ENCODE measurements at places on chromosomes 2 and 18.

GRCh38 chr18:37282386-37283037 is 283.1 kb downstream of the CELF4 start:
- DNase-seq, result no peak

- DNase-seq, result no peak
Measured at GRCh38 chr18:8261651-8262091, 347.6 kb upstream of the RAB12 start.

- DNase-seq, result no peak
Measured at GRCh38 chr2:42879121-42879705, 86.8 kb upstream of the HAAO start.

GRCh38 chr2:85578243-85579180 is 1.1 kb downstream of the VAMP8 start:
- DNase-seq, result no peak

- no peak for DNase-seq
Measured at GRCh38 chr2:45625824-45626223, 14.8 kb upstream of the SRBD1 start.

GRCh38 chr2:160241251-160242137 is 41.4 kb upstream of the ITGB6 start:
- DNase-seq, result no peak

- no peak for DNase-seq
Measured at GRCh38 chr2:183564726-183565125, 440.5 kb downstream of the NUP35 start.

DNA sequence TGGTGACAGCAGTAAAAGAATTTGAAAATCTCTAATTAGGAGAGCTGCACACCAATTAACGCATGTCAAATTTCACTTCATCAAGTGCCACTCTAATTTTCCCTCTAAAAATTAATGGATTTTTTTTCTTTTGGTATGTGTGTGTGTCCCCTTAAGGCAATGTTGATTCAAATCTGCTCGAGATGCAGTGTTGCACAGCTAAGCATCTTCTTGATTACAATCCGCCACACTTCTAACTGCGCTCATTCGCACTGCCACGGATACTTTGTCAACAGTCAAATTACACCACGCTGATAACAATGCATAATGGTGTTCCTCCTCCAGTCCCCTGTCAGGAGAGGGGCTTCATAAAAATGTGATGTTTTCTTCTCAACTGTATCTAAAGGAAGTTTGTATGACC is 261.4 kb downstream of the MEIS1 start:
- DNase-seq, result no peak

DNA sequence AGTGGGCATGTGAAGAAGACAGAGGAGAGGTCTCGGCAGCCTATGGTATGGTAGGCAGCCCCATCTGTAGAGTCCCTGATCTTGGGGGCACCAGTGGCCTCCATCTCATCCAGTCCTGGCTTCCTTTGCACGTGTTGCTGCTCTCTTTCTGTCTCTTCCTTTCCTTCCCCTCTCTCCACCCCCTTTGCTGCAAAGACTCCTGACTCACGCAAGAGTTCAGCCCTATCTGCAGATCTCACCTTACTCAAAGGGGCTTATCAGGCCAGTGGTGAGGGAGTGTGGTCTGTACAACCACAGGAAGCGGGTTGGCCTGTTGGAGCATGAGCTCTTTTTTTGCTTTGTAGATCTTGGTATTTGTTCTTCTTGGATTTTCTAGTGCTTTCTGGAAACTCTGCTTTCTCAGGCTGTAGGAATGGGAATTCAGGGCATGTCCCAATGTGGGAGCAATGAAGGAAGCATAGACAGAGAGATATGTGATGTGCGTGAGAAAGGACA is 14.6 kb upstream of the NT5DC4 start:
- DNase-seq, result no peak

- DNase-seq, result no peak
Measured at GRCh38 chr2:65918760-65919187, 486.4 kb upstream of the SPRED2 start.

- DNase-seq, result no peak
Measured at GRCh38 chr2:25066455-25066854, 24.6 kb downstream of the EFR3B start.

DNA sequence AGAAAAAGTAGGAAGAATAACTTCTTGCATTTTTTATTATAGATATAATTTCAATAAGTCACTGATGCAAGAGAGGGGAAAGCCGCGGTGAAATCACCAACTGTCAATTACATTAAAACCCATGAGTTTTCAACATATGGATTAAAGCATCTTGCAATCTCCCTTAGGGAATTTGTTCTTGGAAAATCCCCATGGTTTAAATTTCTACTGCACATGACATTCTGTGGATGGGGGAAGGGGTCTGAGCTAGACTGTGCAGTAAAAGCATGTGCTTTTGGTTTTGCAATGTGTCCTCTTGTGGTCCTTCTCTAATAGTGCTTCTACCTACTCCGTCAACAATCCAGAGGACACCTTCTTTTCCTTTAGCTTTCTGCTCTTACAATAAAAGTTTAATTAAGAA is 894.0 kb downstream of the DCDC2C start:
- DNase-seq, result no peak

DNA sequence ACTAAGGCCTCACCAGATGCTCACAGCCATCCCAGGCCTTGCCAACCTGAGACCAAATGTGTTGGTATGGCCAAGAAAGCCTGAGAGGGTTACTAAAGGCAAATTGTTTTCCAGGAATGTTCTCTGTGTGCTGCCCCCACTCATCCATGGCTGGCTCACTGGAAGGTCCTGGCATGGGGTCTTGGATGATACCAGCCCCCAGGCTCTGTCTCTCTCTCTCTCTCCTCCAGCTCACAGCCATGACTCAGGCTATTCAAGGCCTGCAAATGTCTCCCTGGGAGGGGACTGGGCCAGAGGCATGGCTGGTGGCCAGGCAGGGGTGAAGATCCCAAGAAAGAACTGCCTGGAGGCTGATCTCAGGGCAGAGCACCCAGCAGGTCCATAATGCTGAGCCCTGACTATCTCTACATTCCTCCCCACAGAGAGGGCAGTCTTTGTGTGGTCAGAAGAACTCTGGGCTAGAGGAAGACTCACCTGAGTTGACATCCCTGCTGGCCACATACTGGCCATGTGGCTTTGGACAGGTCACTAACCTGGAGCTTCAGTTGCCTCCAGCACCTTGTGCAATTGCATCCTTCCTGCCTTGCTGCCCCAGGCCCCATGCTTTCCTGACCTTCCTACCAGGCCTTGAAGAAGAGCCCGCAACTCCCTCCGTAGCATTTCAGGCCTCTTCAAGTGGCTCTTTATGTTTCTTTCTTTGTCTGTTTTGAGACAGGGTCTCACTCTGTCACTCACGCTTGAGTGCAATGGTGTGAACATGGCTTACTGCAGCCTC is 150.4 kb downstream of the ZFP36L2 start:
- no peak for DNase-seq

DNA sequence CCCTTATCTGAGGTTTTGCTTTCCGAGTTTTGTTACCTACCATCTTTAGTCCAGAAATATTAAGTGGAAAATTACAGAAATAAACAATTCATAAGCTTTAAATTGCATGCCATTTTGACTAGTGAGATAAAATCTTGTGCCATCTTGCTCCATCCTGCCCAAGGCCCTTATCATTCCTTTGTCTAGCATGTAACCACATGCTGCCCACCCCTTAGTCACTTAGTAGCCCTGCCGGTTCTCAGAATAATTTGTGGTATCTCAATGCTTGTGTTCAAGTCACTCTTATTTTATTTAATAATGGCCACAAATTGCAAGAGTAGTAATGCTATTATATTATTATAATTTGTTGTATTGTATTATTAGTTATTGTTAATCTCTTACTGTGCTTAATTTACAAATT is 36.8 kb upstream of the VPS54 start:
- DNase-seq, result no peak

DNA sequence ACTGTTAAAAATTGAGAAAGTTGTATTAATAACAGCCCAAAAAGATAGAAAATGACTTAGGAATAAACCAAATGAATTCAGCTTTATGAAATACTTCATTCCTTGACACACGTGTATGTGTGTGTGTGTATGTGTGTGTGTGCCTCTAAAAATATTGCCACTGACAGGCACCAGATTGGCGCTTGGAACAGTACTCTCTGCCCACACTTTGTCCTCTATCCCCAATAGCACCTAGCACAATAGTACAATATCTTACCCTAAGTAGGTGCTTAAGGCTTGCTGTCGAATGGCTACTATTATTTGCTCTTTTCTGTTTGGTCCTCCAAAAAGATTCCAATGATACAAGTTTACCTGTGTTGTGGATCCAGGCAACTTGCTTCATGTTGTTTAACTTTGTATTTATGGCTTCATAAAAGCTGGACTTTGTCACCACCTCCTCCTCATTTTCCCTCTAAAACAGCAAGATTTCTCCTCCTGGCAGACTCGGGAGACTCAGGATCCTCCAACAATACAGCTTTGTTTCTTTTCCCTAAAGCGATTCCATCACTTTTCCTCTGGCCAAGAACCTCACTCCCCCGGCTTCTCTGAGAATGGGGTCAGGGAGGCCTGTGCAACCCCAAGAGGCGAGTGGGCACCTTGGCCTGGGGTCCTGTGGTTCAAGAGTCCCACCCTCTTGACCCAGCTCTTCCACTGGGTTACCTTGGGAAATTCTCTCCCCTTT is 43.3 kb upstream of the LCLAT1 start:
- no peak for DNase-seq

DNA sequence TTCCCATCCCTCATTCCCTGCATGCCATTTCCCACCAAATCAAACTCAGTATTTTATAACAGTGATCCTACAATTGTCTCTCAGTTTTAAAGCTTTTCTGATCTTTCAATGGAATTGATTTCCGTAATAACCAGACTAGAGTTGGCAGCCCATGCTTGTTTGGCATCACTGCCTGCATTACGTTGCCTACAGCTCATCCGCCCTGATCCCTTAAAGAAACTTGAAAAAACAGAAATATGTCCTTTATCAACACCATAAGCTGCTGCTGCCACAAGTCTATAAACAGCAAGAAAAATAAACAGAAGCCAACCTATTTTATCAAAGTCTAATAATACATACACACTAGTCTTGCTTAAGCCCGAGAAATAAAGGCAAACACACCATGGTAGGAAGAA is 331.0 kb downstream of the METTL4 start:
- DNase-seq, result no peak

DNA sequence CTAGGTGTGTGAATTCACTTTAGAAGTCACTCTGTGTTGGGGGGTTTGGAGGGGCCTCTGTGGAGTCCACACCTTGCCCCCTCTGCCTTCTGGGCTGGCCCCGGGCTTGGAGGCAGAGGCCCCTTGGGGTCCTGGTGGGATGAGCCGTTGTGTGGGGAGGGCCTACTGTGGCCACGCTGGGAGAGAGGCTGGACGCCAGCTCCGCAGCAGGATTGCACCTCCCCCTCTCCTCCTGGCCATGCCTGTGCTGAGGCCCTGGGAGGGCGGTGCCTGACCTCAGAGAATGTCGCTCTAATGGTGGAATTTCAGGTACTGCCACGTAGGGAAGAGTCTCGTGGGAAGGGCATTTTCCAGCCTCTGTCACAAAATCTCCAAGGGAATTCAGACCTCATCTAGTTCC is 237.0 kb downstream of the ATAD2B start:
- no peak for DNase-seq

GRCh38 chr2:64841461-64841860 is 147.7 kb upstream of the SLC1A4 start:
- no peak for DNase-seq

GRCh38 chr18:29969876-29970275 is 1072.7 kb downstream of the DSC3 start:
- no peak for DNase-seq

- no peak for DNase-seq
Measured at GRCh38 chr18:55504808-55505207, 83.2 kb downstream of the TCF4 start.

- DNase-seq, result no peak
Measured at GRCh38 chr2:120650022-120650644, 85.5 kb upstream of the GLI2 start.

- DNase-seq, result no peak
Measured at GRCh38 chr2:177052471-177052870, 160.1 kb upstream of the HNRNPA3 start.

DNA sequence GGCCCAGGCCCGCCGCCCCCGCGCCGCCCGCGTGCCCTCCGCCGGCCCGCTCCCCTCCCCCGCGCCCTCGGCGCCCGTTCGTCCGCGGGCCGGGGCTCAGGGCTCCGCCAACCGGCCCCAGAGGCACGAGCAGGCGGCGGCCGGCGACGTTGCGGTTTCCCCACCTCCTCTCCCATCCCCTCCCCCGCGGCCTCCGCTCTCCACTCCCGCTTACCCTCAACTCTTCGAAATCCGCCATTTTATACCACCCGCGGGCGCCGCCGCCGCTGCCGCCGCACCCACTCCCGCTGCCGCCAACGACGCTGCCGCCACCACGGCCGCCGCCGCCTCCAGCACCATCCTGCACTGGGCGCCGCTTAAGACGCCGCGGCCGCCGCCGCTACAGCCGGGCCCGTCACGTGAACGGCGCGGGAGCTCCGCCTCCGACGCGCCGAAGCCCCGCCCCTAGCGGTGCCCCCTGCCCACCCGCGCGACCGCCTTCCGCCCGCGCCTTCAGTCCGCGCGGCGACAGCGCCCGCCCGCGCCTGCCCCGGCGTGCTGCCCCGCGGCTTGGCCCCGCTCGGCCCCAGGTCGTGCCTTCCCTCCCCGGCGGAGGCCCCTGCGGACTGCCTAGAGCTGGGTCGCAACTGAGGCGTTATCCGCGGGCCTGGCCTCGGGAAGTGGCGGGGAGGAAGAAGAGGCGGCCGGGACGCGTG is at the start of the genes KATNAL2 and PIAS2:
TSS of gene KATNAL2 (plus strand) at position 495 of the 695 bp plus-strand sequence. CDS start 29,271 bp downstream, outside the sequence.
TSS of gene PIAS2 (minus strand) at position 400 of the 695 bp plus-strand sequence. CDS start at position 238, 162 bp downstream.
- DNase-seq, result peak; percentile 80

GRCh38 chr18:13003466-13003896 is 12.3 kb downstream of the CEP192 start:
- no peak for DNase-seq

GRCh38 chr2:74872389-74872836 is 38.5 kb downstream of the HK2 start:
- no peak for DNase-seq

DNA sequence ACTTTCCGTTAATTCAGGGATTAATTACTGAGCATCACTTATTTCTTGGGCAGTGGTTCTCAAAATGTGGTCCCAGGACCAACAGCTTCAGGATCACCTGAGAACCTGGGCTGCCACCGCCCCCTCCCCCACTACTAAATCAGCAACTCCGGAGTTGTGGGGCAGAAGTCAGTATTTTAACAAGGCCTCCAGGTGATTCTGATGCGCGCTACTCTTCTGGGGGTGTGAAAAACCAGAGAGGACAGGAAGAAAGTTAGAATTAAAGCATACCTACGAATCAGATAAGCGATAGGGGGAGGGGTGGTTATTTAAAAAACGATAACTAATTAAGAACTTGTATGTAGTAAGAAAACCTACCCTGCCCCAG is 319 bp downstream of the ZSCAN30 start:
- DNase-seq, result peak; percentile 49

DNA sequence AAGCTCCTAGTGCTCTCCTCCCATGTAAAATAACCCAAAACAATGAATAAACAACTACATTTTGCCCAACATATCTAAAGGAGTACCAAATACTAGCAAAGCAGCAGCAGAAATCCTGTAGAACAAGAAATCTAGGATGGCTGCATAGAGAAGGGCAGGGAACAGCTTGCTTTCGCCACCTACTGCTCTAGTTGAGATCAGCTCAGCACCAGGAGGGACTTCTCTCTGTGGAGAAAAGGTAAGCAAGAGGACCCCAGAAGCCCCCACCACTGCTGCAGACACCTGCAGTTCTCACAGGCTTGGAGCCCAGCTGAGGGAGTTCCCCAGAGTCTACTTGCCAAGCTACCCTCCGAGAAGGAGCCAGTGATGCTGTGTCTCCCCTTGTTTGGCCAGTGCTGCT is 243.0 kb upstream of the CHST9 start:
- no peak for DNase-seq
